ENCODE measurements at places on chromosomes 11 and 22. TPM values are rescaled to one million over a fixed set of nuclear protein-coding genes. Genes with fewer than 3 reads are reported as not detected.

- peaks cover 48% of the 10 kb centered on the region for H3K27me3 ChIP-seq
- H3K27ac ChIP-seq = no peak overlapping the region
- peaks cover 4% of the 10 kb centered on the region for H3K4me1 ChIP-seq
- H3K36me3 ChIP-seq = no peaks in the 10 kb centered on the region
- H3K4me3 ChIP-seq = no peak overlapping the region
- no peak for DNase-seq
These were observed 4.9 kb upstream of the MRGPRE start for GRCh38 chr11:3237119-3237518.

GRCh38 chr11:44694443-44694842, 32.3 kb upstream of the TSPAN18 start:
- peaks cover 33% of the 10 kb centered on the region for H3K27me3 ChIP-seq
- H3K4me1 ChIP-seq = no peaks in the 10 kb centered on the region
- no peak for DNase-seq
- H3K36me3 ChIP-seq = no peaks in the 10 kb centered on the region
- no peak overlapping the region for H3K27ac ChIP-seq

GRCh38 chr11:73990730-73991129, 8.1 kb upstream of the UCP2 start:
- H3K36me3 ChIP-seq = no peaks in the 10 kb centered on the region
- no peaks in the 10 kb centered on the region for H3K4me1 ChIP-seq
- DNase-seq = no peak
- H3K4me3 ChIP-seq = no peak overlapping the region
- H3K27me3 ChIP-seq = peaks cover 3% of the 10 kb centered on the region

DNA sequence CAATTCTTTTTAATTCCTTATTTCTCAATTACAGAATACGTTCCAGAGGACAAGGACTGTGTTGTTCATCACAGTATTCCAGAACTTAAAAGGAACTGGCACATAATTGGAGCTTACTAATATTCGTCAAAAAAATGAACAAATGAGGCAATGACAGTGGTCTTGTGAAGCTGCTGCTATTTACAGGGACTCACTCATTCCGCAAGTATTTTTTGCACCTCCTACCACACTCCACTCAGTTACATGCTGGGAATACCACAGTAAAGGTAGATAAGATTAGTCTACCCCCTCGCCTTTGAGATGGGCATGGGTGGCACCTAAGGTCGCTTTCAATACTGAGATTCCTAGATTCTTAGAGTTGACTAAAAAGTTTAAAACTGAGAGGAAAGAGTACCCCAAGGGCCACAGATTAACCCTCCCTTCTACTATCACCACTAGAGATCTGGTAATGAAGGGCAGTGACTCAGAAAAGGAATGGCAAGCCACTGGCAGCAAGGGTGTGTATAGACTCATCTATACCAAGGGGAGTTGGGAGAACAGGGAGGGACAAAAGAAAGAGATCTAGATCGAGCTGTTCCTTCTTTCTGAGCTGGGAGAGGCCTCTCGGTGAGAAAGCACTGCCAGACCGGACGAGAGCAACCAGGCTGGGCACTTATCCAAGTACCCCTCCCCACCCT, 85.0 kb downstream of the RPL27A start:
- peaks cover 4% of the 10 kb centered on the region for H3K36me3 ChIP-seq
- H3K4me3 ChIP-seq = peak overlapping the region; percentile 75
- peaks cover 91% of the 10 kb centered on the region for H3K4me1 ChIP-seq
- no peaks in the 10 kb centered on the region for H3K27me3 ChIP-seq
- peak; percentile 69 for DNase-seq

DNA sequence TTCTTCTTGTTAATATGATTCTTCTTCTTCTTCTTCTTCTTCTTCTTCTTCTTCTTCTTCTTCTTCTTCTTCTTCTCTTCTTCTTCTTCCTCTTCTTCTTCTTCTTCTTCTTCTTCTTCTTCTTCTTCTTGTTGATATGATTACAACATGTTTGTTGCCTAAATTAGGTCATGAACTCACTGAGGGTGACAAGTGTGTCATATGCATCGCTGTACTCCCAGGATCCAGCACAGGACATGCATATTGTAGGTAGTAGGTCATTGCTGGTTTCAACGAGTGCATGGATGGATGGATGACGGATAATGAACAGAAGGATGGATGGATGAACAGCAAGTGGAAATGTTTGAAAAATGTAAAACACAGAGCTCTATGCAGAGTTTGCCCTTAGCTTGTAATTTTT, 14.9 kb upstream of the PVALB start:
- H3K36me3 ChIP-seq = 0 out of 2 replicates have a peak, but pooled peaks cover 4% of the 10 kb centered on the region
- H3K4me1 ChIP-seq = no peaks in the 10 kb centered on the region
- H3K27me3 ChIP-seq = peaks cover 25% of the 10 kb centered on the region

GRCh38 chr11:28559492-28559891, 451.3 kb downstream of the METTL15 start:
- peak overlapping the region; percentile 58 for H3K4me3 ChIP-seq
- H3K4me1 ChIP-seq = peaks cover 21% of the 10 kb centered on the region
- DNase-seq = no peak
- no peaks in the 10 kb centered on the region for H3K27me3 ChIP-seq
- H3K27ac ChIP-seq = peak overlapping the region; percentile 7
- no peaks in the 10 kb centered on the region for H3K36me3 ChIP-seq

DNA sequence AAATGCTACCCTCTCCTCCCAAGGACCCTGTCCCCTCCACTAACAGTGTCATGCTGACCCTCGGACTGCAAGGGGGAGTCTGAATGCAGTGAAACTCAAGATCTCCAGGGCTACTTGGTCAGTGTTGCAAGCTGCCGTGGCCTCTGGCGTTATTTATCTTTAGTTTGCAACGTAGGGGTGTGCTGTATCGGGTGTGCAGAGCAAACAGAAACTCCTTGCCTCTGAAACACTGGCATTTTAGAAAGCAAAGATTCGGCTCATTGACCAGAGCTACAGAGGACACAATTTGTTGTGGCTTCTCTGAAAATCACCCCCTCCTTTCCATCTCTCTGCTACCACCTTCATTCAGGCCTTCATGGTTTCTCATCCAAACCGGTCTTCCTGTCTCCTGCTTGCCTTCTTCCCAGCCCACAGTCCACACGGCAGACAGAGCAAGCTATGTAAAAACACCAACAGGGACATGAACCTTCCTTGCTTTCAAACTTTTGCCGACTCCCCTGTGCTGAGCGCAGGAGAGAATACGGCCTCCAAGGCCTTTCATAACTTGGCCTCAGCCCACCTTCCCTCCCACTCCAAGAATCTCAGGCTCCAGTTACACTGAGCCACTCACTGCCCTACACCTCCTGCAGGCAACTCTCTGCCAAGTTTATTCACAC, 14.9 kb downstream of the FZD4 start:
- DNase-seq = no peak
- 0 out of 2 replicates have a peak, but pooled peaks cover 6% of the 10 kb centered on the region for H3K36me3 ChIP-seq
- peaks cover 3% of the 10 kb centered on the region for H3K27me3 ChIP-seq
- H3K4me3 ChIP-seq = peak overlapping the region; percentile 77
- peaks cover 54% of the 10 kb centered on the region for H3K4me1 ChIP-seq

GRCh38 chr11:64118876-64119665, 46.8 kb downstream of the MACROD1 start:
- no peak overlapping the region for H3K27ac ChIP-seq
- H3K36me3 ChIP-seq = no peaks in the 10 kb centered on the region
- H3K27me3 ChIP-seq = peaks cover 10% of the 10 kb centered on the region
- no peak overlapping the region for H3K4me3 ChIP-seq
- no peak for DNase-seq
- H3K4me1 ChIP-seq = peaks cover 32% of the 10 kb centered on the region

NLRP6 gene
- total RNA-seq = not detected

- no peak overlapping the region for H3K4me3 ChIP-seq
- no peak overlapping the region for H3K27ac ChIP-seq
- H3K4me1 ChIP-seq = peaks cover 44% of the 10 kb centered on the region
- H3K36me3 ChIP-seq = peaks cover 8% of the 10 kb centered on the region
- no peak for DNase-seq
- H3K27me3 ChIP-seq = no peaks in the 10 kb centered on the region
These were observed 1.5 kb upstream of the UBASH3B start for GRCh38 chr11:122653916-122654585.

GRCh38 chr11:76768909-76769560, 14.1 kb upstream of the TSKU start:
- no peak overlapping the region for H3K4me3 ChIP-seq
- H3K27me3 ChIP-seq = peaks cover 13% of the 10 kb centered on the region
- no peaks in the 10 kb centered on the region for H3K36me3 ChIP-seq
- peaks cover 51% of the 10 kb centered on the region for H3K4me1 ChIP-seq

FAM111B gene
- 6.0 TPM for total RNA-seq
